ENCODE measurements at places on chromosomes 11 and 22.

DNA sequence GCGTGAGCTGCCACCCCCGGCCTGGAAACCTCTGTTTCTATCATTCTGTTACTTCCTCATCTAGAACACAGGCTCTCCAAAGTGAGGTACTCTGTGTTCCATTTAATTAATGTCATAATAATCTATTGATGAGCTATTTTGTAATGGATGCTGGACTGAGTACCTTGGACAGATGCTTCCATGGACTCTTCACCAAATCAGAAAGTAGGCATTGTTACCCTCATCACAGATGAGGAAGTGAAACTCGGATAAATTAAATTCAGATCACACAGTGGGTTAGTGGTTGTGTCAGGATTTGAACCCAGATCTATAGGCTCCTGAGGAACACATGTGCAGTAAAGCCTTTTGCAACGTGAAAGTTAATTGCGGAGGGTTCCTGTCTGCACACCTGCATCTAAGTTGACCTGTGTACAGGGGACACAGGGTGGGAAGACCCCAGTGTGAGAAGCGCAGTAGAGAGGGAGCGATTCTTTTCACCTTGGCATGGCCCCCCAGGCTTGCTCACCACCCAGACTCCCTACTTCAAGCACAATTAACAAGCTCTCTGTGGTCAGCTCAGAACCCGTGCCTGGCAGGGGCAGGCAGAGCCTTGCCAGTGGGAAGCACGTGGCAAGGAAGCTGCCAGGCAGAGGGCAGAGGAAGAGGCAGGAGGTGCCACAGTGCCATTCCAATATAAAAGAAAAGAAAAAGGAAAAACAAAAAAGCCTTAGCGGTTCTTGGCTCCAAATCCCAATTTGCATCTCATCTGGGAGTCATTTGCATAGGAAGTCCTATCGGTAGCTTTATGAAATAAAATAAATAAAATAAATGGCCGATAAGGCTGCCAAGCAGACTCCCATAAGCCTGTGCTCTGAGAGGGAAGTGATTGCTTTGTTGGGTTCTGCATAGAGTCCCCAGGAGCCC lies 239.3 kb downstream of the GRIK4 start:
- no peak for DNase-seq

- DNase-seq = no peak
Observed at GRCh38 chr11:32290783-32291182, 144.6 kb downstream of the WT1 start.

DNA sequence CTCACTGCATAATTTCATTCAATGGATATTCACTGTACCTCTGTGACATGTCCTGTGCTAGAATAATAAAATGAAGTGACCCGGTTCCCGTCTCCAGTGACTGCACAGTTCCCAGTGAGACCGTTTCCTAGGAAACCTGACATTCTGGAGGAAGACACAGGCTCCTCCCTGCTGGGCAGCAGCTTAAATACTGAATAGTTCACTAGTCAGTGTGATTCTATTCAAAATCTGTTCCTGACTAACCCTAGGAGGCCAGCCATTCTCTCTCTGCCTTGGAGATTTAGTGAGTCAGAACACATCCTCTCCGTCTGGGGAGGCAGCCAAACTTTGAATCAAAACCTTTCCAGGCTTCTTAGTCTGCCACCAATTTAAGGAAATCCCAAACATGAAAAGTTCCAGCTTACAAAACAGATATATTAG lies 11.3 kb downstream of the TRIM66 start:
- no peak for DNase-seq

DNA sequence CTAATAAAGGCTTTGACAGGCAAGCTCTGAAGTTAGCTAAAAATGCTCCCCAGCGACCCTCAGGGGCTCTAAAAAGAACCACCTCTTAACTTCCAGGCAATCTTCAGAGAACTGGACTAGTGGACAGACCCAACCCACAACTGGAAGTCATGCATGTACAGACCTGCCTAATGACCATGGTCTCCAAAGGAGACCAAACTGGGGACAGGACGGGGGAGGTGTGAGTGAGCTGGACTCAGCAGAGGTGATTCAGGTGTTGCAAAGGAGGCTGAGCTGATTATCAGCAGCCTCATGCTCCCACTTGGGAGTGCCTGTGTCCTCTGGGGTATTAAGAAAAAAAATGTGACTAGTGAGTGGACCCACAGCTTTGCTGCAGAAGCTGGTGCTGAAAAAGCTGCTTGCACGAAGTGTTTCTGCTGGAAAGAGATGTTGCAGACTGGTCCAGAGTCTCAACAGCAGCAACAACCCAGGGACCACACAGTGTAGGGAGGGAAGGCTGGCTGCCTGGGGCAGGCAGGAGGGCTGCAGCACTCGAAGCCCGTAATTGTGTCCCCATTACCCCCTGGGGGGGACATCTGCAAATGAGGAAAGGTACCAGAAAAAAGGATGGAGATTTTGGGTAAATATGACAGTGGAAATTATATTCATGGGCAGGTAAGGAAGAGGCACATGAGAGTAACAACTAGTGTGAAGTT lies 35.3 kb downstream of the PITPNB start:
- DNase-seq = no peak

DNA sequence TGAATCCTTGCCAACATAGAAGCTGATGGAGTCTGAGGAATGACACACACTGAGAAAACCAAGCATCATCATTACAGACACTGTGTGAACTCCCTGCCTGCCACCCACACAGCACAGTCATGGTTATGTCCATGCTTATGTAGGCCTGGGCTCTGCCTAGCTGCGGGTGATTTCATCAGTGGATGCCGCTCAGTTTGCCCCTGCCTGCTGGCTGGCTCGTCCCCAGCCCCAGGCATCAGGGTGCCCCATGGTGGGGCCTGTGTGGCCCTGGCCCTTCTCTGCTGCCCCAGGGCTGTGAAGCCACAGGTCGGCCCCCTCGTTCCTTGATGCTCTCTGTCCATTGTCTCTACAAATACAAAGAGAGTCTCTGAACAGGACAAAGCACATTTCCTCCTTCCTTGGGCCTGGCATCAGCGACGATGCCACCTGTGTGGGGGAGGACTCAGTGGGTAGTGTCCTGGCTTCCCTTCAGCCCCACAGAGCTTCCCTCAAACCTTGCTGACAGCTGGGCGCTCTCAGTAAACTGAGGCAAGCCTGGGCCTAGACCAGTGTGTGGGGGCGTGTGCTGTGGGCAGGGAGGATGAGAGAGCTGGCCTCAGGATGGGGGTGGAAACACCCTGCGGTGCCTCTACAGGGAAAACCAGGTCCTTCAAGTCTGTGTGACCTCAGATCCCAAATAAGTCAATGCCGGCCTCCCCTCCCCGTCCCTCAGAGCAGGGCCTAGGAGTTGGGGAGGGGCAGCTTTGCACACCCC lies 20.0 kb upstream of the TUB start:
- DNase-seq = no peak

DNA sequence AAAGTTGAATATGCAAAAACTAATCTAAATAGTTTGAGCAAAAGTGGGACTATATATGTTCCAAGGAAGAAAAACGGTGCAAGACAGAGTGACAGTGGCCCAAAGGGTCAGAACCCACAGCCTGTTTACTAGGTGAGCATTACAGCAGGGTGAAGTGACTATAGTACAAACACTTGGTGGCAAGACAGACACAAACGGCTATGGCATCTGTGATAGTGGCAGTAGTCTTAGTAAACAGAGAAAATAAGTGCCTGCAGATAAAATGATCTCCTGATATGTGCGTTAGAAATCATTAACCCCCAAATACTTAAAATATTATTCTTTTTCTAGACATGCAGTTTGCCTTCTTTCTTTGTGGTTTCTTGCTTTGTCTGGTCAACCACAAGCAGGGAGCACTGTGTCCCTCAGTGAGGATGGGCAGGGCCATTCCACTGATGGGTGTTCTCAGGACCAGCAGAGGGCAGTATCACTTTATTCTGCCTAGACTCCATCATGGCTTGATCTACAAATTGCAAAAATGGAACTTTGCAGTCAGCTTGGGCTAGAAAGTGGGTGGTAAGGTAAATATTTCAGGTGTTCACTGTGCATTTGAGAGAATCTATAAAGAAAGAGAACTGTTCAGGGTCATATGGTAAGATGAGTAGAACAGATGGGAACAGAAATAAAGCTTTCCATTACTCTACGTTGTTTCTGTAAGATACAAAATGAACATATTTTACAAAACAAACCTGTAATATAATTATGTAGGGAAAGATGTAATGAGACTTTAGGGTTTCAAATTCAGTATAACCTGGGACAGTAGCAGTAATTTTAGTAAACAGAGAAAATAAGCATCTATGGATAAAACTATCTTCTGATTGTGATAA lies 198.2 kb downstream of the SWAP70 start:
- DNase-seq = peak; percentile 25

DNA sequence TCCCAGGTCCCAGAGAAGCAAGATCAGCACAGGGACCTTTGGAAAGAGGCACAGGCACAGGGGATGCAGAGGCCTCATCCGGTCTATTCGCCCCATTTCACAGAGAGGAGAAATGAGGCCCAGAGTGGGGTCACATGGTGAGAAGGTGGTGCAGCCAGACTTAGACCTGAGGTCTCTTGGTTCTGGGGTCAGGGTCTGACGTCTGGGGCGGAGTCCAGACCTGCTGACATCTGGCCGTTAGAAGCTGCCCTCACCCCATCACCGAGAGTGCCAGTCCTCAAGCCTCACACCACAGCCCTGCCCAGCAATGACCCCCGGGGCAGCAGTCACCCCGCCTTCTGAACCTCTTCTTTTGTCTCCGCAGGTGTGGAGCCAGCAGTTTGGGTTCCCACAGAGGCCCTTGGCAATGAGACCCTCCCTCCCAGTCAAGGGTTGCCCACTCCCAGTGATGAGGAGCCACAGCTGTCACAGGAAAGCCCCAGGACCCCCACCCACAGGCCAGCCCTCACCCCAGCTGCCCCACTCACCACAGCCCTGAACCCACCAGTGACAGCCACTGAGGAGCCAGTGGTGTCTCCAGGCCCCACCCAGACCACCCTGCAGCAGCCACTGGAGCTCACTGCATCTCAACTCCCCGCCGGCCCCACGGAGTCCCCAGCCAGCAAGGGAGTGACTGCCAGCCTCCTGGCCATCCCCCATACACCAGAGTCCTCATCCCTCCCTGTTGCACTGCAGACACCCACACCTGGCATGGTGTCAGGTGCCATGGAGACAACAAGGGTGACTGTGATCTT lies 62.4 kb downstream of the OTOG start:
- DNase-seq = no peak

- peak; percentile 76 for DNase-seq
Observed at GRCh38 chr11:17413414-17414316, 25.2 kb upstream of the KCNJ11 start.

GRCh38 chr11:19756675-19757475 lies 44.2 kb downstream of the NAV2 start:
- DNase-seq = no peak

DNA sequence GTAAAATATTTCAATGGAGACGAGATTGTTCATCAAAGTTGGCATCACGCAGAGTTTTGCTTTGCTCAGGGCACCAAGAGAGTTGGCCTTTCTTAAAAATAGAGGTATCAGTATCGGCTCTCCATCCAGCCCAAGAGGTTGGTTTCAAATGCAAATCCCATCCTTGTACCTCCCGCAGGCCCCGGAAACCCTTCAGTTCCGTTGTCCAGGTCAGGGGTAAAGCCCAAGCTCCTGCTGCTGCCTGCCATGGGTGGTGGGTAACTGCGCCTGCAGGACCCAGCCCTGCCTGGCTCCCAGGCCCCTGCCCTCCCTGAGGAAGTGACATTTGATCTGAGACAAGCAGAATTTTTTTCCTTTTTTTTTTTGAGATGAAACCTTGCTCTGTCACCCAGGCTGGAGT lies 49.3 kb upstream of the RTL6 start:
- no peak for DNase-seq

DNA sequence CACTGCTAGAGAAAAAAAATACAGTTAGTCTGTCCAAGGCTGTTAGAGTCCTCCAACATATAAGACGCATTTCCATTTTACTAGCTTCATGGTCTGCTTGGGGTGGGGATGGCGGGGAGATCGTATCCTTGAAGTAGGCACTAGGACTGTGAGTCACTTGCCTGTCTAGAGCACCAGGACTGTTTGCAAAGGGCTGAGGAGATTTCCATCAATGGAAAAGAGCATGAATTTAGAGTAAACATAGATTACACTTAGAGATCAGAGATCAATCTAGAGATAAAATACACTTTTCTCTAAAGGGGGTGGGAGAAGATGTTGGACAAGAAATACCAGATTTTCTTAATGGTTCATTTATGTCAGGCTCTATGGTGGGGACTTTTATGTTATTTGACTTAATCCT lies 1.7 kb upstream of the MS4A7 start:
- DNase-seq = no peak

DNA sequence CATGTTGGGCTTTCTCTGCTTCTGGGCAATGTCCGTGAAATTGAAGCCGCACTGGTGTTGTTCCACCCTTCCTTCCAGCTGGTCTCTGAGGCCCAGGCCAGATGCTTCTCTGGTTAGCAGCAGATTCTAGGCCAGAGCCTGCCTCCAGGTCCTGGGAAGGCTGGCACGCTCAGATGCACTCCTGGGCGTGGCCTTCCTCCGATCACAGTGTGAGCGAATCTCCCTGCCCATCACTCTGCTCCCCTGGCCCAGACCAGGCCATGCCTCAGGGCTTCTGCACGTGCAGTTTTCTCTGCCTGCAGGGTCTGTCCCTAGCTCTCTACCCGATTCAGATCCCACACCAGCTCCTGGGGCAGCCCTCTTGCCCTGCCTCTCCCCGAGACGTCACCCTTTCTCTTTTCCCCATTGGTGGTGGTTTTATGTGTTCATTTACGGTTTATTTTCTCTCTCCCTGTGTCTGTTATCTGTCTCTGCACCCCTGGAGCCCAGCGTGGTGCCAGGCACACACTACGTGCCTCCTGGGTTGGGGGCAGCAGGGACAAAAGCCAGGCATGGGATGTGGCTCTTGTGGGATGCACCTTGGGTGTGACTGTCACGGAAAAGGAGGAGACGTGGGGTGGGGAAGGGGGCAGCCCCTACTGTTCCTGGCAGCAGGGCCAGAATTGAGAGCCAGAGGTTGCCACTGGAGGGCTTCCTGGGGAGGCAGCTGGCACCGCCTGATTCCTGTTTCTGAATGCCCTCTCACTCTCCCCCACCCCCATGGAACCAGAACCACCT lies 66.0 kb downstream of the KCNQ1 start:
- DNase-seq = no peak

DNA sequence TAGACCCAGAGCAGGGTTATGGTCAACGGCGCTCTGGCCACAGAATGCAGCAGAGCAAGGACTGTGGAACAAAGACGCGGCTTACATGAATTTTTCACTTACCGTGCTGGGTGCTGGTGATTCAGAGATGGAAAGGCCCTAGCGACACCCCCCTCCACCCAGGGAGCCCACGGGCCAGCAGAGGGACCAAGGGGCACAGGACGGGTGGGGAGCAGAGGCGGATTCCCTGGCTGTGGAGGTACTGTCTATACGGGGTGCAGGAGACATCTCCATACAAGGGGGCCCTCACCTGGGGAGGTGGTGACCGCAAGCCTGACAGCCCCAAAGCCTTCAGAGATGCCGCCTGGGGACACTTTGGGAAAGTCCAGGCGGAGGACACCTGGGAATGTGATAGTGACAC lies 1.1 kb upstream of the SEPTIN5 start:
- DNase-seq = no peak

- DNase-seq = no peak
Observed at GRCh38 chr11:67285541-67286498, 3.3 kb upstream of the ANKRD13D start.

- no peak for DNase-seq
Observed at GRCh38 chr11:6992026-6992425, 28.1 kb downstream of the ZNF214 start.
